Sigmoid colon (tissue), 7 donors: ENCODE measurements at places on chromosomes 7 and 10.

DNA sequence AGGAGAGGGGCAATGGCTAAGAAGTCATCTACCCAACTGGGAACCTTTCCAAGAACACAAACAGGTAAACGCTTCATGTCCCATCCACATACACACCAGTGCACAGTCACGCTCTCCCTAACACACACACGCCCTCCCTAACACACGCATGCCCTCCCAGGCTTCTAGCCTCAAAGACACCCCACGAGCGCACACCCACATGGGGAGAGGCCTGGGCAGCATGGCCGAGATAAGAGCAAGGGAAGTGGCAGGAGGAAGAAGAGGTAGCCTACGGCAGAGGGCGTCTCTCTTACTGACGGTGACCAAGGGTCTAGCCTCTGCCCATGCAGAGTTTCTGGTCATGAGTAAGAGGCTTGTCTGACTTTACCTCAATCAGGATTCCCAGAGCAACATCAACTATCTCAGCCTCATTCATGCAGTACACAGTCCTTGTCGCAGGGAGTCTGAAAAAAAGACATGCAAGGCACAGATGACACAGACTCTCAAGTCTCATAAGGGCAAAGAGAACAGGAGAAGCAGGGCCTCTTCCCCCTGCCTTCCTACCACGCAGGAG, 3.1 kb downstream of the CYREN start:
- H3K27ac ChIP-seq, result peak overlapping the region; percentile 97
- no peak overlapping the region for H3K4me3 ChIP-seq
- peaks cover 43% of the 10 kb centered on the region for H3K4me1 ChIP-seq
- H3K27me3 ChIP-seq, result no peaks in the 10 kb centered on the region
- H3K36me3 ChIP-seq, result peaks cover 7% of the 10 kb centered on the region

DNA sequence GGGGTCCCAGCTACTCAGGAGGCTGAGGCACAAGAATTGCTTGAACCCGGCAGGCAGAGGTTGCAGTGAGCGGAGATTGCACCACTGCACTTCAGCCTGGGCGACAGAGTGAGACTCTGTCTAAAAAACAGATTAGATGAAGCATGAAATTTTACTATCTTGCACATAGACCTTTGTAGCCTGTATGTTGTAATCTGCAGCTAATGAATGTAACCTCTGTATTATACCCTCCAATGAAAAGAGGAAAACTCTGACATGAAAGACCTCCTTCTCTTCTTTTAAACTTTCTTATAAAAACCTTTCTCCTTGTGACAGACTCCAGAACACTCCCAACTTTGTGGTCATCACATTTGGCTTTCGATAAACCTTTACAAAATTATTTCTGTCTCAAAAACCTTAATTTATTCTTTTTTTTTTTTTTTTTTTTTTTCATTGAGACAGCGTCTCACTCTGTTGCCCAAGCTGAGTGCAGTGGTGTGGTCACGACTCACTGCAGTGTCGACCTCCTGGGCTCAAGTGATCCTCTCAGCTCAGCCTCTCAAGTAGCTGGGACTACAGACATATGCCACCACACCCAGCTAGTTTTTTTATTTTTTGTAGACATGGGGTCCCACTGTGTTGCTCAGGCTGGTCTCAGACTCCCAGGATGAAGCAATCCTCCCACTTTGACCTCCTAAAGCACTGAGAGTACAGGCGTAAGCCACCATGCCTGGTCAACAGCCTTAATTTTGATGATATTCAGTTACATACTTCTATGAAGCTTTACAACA, 97.4 kb downstream of the SVOPL start:
- no peaks in the 10 kb centered on the region for H3K27me3 ChIP-seq
- H3K36me3 ChIP-seq, result no peaks in the 10 kb centered on the region
- H3K4me3 ChIP-seq, result no peak overlapping the region

DNA sequence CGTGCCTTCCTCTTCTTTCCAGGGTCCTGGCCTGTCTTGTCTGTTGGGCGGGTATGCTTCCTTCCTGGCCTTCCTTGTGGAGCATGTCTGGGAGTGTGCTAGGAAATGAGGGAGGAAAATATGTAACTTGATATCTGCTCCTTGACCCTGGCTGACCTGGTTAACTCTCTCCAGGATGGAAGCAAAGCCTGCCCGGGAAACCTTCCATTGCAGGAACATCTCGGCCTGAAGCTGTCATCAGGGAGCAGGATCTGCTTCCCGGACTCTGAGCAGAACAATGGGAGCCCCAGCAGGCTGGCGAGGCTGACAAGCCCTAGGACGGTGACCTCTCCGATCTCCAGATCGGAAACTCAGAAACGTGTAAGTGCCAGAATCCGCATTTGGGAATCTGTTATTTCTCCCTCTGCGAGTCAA, 340.3 kb downstream of the FRMD4A start:
- no peaks in the 10 kb centered on the region for H3K36me3 ChIP-seq
- no peaks in the 10 kb centered on the region for H3K4me1 ChIP-seq
- DNase-seq, result peak; percentile 70
- H3K27me3 ChIP-seq, result no peaks in the 10 kb centered on the region
- peak overlapping the region; percentile 70 for H3K27ac ChIP-seq

DNA sequence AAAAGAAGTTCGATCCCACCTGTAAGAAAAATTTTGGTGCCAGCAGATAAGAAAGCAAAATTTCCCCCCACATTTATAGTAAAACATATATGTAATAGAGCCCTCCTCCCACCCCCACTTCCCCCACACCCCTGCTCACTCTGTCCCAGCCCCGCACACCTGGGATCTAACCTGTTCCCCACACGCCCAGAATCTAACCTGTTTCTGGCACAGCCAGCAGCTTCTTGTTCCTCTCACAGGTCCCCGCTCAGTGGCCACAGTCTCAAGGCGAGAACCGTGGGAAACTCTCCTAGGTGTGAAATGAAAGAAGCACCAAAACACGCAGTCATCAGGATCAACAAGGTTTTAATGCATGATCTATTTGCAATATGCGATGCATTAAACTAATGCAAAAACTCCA, 32.8 kb downstream of the LYZL1 start:
- no peak overlapping the region for H3K4me3 ChIP-seq
- H3K27ac ChIP-seq, result no peak overlapping the region
- no peaks in the 10 kb centered on the region for H3K27me3 ChIP-seq
- no peaks in the 10 kb centered on the region for H3K36me3 ChIP-seq
- DNase-seq, result no peak
- no peaks in the 10 kb centered on the region for H3K4me1 ChIP-seq

- no peaks in the 10 kb centered on the region for H3K36me3 ChIP-seq
- H3K4me1 ChIP-seq, result peaks cover 47% of the 10 kb centered on the region
- DNase-seq, result no peak
- H3K27me3 ChIP-seq, result no peaks in the 10 kb centered on the region
- H3K27ac ChIP-seq, result peak overlapping the region; percentile 37
Measured at GRCh38 chr10:119275085-119275484, 67.7 kb downstream of the GRK5 start.

DNA sequence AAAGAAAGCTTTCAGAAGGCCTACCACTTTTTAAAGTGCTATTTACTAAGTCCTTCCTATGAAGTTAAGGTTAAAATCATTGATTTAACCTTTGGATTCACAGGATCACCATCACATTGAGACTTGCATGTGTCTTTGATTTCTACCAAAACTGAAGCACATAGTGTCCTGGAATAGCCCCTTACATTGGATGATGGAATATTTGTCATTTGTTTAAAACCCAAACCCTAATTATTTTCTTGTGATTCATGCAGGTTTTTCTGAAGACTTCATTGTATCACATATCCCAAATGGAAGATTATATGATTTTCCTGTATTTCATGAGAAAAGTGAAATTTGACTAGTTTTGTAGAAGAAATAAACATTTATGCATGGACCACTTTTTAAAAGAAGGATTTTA, 3.3 kb downstream of the SEMA3A start:
- no peak for DNase-seq
- peaks cover 32% of the 10 kb centered on the region for H3K4me1 ChIP-seq
- no peaks in the 10 kb centered on the region for H3K27me3 ChIP-seq
- H3K27ac ChIP-seq, result peak overlapping the region; percentile 86
